H9 (cell line): ENCODE measurements at places on chromosomes 16 and 17. TPM values are rescaled to one million over a fixed set of nuclear protein-coding genes. Genes with fewer than 3 reads are reported as not detected.

- H3K4me1 ChIP-seq = no peaks in the 10 kb centered on the region
- H3K4me3 ChIP-seq = peak overlapping the region; percentile 78
- DNase-seq = peak; percentile 64
- peaks cover 11% of the 10 kb centered on the region; the same call in 1 of the 2 replicates for H3K27me3 ChIP-seq
- H3K27ac ChIP-seq = no peak overlapping the region
- H3K36me3 ChIP-seq = peaks cover 8% of the 10 kb centered on the region
These were observed 568 bp upstream of the TNK1 start for GRCh38 chr17:7380321-7380720.

The CDK10 gene
- 76.6 and 77.1 TPM in 2 replicates for total RNA-seq

DNA sequence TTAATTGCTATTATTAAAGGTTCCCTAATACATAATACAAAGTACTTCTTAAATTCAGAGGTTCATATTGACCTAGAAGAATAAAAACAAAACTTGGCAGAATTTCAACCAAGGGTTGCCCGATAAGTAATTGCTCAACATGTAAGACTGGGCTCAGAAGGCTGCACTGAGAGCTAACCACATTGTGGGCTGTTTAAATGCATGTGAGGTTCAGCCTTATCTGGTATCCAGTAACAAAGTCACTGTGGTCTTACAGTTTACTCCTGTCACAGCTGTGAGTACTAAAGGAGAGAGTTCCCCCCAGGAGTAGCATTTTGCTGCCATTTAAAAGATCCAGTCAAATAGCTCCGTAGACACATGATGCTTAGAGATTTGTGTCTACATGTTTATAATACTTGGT is 1.6 kb upstream of the DHRS11 start:
- peaks cover 32% of the 10 kb centered on the region for H3K36me3 ChIP-seq
- no peak overlapping the region for H3K27ac ChIP-seq
- DNase-seq = no peak
- H3K4me3 ChIP-seq = no peak overlapping the region

The GPR179 gene
- total RNA-seq = not detected in 2 replicates

The TEKT1 gene
- total RNA-seq = not detected in 2 replicates

The CHST4 gene
- total RNA-seq = 5.9 and 6.8 TPM in 2 replicates

The PRSS33 gene
- not detected in 2 replicates for total RNA-seq

The KRT31 gene
- total RNA-seq = not detected in 2 replicates

The VAMP2 gene
- total RNA-seq = 22.8 and 22.9 TPM in 2 replicates

The WIPF2 gene
- 22.2 and 24.2 TPM in 2 replicates for total RNA-seq

The QPRT gene
- 107 TPM in 2 replicates for total RNA-seq

The SLFN14 gene
- not detected in 2 replicates for total RNA-seq

The CBX4 gene
- total RNA-seq = 5.1 and 6.2 TPM in 2 replicates

DNA sequence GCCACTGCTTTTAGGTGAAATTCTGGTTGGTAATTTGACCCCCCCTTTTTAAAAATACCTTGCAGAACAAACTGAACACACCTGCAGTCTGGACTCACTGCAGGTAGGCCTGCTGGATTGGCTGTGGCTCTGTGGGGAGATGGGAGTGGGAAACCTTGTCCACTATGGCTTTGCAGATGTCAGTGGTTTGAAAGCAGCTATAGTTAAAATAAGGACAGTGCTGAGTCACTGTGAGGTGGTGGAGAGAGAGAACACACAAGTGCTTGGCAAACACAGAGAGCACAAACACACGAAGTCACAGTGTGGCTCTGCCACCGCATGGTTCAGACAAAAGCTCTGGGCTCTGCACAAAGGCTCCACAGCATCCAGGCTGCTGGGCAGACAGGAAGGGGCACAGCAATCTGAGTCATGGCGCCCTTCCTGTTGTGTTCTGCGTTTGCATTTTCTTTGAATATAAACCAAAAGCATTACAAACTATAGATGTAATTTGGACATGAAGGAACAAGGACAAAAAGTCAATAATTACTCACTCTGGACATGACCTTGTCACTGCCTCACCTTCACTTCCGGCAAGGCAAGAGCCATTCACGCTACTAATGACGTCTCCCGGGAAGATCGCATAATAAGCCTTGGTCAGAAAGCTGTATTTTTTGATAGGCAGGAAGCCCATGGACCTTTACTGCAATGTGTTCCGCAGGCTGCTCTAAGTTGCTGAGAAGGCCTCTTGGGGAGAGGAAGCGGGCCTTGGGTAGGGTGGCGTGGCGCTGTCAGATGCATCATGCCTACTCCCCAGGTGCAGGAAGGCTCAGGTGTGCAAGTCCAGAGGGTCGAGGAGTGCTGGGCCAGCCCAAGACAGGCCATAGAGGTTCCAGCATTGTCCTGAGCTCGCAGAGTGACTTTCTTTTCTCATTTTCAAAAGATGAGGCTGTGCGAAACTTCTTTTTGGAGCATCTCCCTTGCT is 60.1 kb upstream of the MED9 start:
- no peaks in the 10 kb centered on the region; the same call in 1 of the 2 replicates for H3K27me3 ChIP-seq
- peaks cover 2% of the 10 kb centered on the region; the same call in 2 of the 3 replicates for H3K36me3 ChIP-seq
- H3K27ac ChIP-seq = no peak overlapping the region
- DNase-seq = no peak
- no peak overlapping the region for H3K4me3 ChIP-seq
- no peaks in the 10 kb centered on the region for H3K4me1 ChIP-seq

- H3K27me3 ChIP-seq = no peaks in the 10 kb centered on the region; the same call in 1 of the 2 replicates
- H3K4me3 ChIP-seq = peak overlapping the region; percentile 93
- no peak overlapping the region for H3K27ac ChIP-seq
- peaks cover 3% of the 10 kb centered on the region; the same call in 1 of the 2 replicates for H3K4me1 ChIP-seq
- no peak for DNase-seq
These were observed 979 bp downstream of the MAP3K14 start for GRCh38 chr17:45315648-45316433.

The CHST5 gene
- total RNA-seq = 0.11 TPM in 1 of 2 replicates, not detected in the other

- H3K27me3 ChIP-seq = no peaks in the 10 kb centered on the region
- no peak overlapping the region for H3K4me3 ChIP-seq
- no peak overlapping the region for H3K27ac ChIP-seq
- H3K4me1 ChIP-seq = no peaks in the 10 kb centered on the region
These were observed 10.9 kb downstream of the OGFOD1 start for GRCh38 chr16:56462064-56462796.

GRCh38 chr17:2851615-2852014 is 55.4 kb downstream of the RAP1GAP2 start:
- H3K4me3 ChIP-seq = peak overlapping the region; percentile 26; the same call in 1 of the 3 replicates
- H3K36me3 ChIP-seq = no peaks in the 10 kb centered on the region
- DNase-seq = no peak

The GDE1 gene
- total RNA-seq = 47.7 and 48.6 TPM in 2 replicates

The CHTF18 gene
- total RNA-seq = 120 and 127 TPM in 2 replicates

GRCh38 chr17:51486091-51486490 is 225.7 kb downstream of the UTP18 start:
- H3K4me1 ChIP-seq = no peaks in the 10 kb centered on the region
- no peak for DNase-seq
- no peak overlapping the region for H3K27ac ChIP-seq
- H3K4me3 ChIP-seq = no peak overlapping the region

- H3K36me3 ChIP-seq = peaks cover 29% of the 10 kb centered on the region; the same call in 2 of the 3 replicates
- peak; percentile 76 for DNase-seq
- no peaks in the 10 kb centered on the region for H3K4me1 ChIP-seq
- no peak overlapping the region for H3K27ac ChIP-seq
- H3K4me3 ChIP-seq = no peak overlapping the region
These were observed 45.4 kb downstream of the STH start for GRCh38 chr17:46044286-46044928.

The TBX2 gene
- not detected in 2 replicates for total RNA-seq

GRCh38 chr17:44606658-44607057 is 49.4 kb downstream of the FZD2 start:
- H3K36me3 ChIP-seq = no peaks in the 10 kb centered on the region; the same call in 2 of the 3 replicates
- DNase-seq = no peak
- no peak overlapping the region for H3K27ac ChIP-seq
- H3K27me3 ChIP-seq = no peaks in the 10 kb centered on the region
- no peak overlapping the region for H3K4me3 ChIP-seq

- H3K27me3 ChIP-seq = no peaks in the 10 kb centered on the region
- peaks cover 5% of the 10 kb centered on the region for H3K36me3 ChIP-seq
- H3K27ac ChIP-seq = no peak overlapping the region
- no peak for DNase-seq
- no peaks in the 10 kb centered on the region for H3K4me1 ChIP-seq
These were observed 221.1 kb downstream of the MRTFB start for GRCh38 chr16:14292051-14292825.

The KRT23 gene
- not detected in 2 replicates for total RNA-seq

The CD19 gene
- 0.50 and 1.4 TPM in 2 replicates for total RNA-seq

DNA sequence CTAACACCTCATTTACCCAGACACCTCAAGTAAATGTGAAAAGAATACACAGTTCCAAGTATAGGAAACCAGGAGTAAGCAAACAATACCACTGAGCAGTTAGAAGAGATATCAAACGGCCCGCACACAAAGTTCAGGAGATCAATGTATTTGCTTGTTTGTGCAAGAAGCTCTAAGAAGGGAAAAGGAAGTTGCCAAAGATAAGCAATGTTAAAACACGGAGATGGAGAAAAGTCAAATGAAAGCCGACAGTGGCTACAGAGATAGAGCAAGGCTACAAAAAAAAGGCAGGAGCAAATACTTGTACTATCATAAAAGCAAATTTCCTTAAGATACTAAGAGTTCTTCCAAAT is 29.5 kb downstream of the PSME3IP1 start:
- DNase-seq = no peak
- H3K4me3 ChIP-seq = no peak overlapping the region
- peaks cover 74% of the 10 kb centered on the region for H3K36me3 ChIP-seq
- H3K4me1 ChIP-seq = peaks cover 9% of the 10 kb centered on the region; the same call in 1 of the 2 replicates

GRCh38 chr16:88477631-88478519 is 24.8 kb downstream of the ZFPM1 start:
- no peaks in the 10 kb centered on the region for H3K27me3 ChIP-seq
- DNase-seq = no peak
- no peaks in the 10 kb centered on the region for H3K36me3 ChIP-seq
- no peak overlapping the region for H3K27ac ChIP-seq
- no peak overlapping the region; the same call in 2 of the 3 replicates for H3K4me3 ChIP-seq
- no peaks in the 10 kb centered on the region for H3K4me1 ChIP-seq

DNA sequence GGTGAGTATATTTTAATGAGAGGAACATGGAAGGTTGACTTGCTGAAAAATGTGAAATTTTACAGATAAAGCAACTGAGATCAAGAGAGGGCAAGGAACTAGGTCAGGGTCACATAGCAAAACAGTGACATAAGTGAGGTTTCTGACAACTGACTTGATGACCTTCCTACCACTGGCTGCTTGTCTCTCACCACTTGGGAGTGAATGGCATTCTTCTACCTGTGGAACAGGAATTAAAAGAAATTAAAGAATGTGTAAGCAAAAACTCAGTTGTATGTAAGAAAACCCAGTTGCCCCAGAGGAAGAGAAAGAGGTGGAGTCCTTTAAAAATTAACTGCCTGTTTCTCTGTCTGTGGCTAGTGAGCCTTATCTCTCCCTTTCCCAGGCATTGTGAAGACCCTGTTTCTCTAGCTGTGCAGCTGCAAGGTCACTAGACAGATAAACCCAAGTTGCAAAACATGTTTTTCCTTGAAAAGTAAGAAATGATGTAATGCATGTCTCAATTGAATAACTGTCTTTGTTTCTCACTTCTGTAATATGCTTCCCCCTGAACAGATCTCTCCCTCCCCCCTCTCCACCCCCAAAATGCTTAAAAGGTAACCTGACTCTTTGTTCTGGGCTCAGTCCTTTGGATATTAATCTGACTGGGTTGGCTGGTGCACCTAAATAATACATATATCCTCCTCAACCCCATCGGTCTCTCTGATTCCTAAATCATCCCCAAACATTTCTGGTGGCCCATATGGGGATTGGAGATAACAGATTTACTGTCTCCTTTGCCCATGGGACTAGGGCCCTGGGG is 23.4 kb downstream of the ACSM1 start:
- no peaks in the 10 kb centered on the region for H3K36me3 ChIP-seq
- H3K4me3 ChIP-seq = no peak overlapping the region
- no peaks in the 10 kb centered on the region; the same call in 1 of the 2 replicates for H3K27me3 ChIP-seq
- H3K27ac ChIP-seq = no peak overlapping the region
- H3K4me1 ChIP-seq = peaks cover 18% of the 10 kb centered on the region

DNA sequence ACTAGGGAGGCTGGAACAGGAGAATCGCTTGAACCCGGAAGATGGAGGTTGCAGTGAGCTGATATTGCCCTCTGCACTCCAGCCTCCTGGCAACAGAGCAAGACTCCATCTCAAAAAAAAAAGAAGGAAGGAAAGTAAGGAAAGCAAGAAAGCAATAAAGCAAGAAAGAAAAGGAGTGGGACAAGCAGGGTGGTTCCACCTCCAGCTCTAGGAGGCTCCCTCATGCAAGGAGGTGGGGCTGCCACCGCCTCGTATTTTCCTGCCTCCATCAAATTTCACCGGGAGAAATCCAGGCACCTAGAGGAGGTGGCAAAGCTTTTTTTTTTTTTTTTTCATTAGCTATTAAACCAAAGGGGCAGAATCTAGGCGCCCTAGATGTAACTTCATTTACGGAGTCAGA is 1.0 kb downstream of the CYB561 start:
- H3K27me3 ChIP-seq = no peaks in the 10 kb centered on the region; the same call in 1 of the 2 replicates
- peaks cover 2% of the 10 kb centered on the region; the same call in 1 of the 2 replicates for H3K4me1 ChIP-seq
- H3K36me3 ChIP-seq = 0 out of 2 replicates have a peak, but pooled peaks cover 4% of the 10 kb centered on the region
- H3K27ac ChIP-seq = no peak overlapping the region
- peak overlapping the region; percentile 77 for H3K4me3 ChIP-seq

DNA sequence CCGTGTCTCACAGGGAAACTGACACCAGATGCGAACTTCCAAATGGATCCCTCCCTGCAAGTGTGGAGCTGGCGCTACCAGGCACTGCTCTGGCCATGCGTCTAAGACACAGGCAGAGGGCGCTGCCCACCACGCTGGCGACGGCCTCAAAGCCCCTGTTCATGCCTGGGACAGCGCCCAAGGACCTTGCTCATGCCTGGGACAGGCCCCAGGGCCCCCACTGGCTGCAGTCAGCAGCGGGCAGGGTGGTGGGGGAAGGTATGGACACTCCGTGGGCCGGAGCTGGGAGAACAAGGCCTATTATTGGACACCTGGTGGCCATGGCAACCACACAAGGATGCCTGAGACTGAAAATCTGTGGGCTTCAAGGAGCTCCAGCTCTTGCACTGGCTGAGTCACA is 8.8 kb downstream of the ZG16B start:
- H3K27me3 ChIP-seq = no peaks in the 10 kb centered on the region; the same call in 1 of the 2 replicates
- H3K4me3 ChIP-seq = no peak overlapping the region
- peaks cover 3% of the 10 kb centered on the region; the same call in 1 of the 2 replicates for H3K4me1 ChIP-seq
- peak; percentile 91 for DNase-seq
